Left ventricle myocardium inferior (tissue), 1 donor: ENCODE measurements at places on chromosomes 6 and 20. TPM values are rescaled to one million over a fixed set of nuclear protein-coding genes. Genes with fewer than 3 reads are reported as not detected.
A peak's percentile ranks its signal among the peaks of the same experiment; 100 is the strongest.

MCCD1 gene
- total RNA-seq: not detected

ELOVL2 gene
- 1.4 TPM for total RNA-seq

PSORS1C2 gene
- not detected for total RNA-seq

GPX5 gene
- not detected for total RNA-seq

BPIFA1 gene
- not detected for total RNA-seq

TGM2 gene
- 846 TPM for total RNA-seq

ISM1 gene
- total RNA-seq: 1.3 TPM

TPD52L1 gene
- 64.0 TPM for total RNA-seq

BAK1 gene
- total RNA-seq: 19.7 TPM

PRSS16 gene
- 0.49 TPM for total RNA-seq

AAR2 gene
- total RNA-seq: 13.3 TPM

COL9A1 gene
- total RNA-seq: 0.08 TPM

COL20A1 gene
- not detected for total RNA-seq

LPIN3 gene
- total RNA-seq: 19.9 TPM

AVP gene
- total RNA-seq: 0.38 TPM

MGME1 gene
- total RNA-seq: 13.6 TPM

GRCh38 chr6:29925727-29926412 is 16.5 kb upstream of the HLA-A start:
- H3K27ac ChIP-seq: peak overlapping the region; percentile 95
- no peaks in the 10 kb centered on the region for H3K27me3 ChIP-seq
- DNase-seq: peak; percentile 20

DNA sequence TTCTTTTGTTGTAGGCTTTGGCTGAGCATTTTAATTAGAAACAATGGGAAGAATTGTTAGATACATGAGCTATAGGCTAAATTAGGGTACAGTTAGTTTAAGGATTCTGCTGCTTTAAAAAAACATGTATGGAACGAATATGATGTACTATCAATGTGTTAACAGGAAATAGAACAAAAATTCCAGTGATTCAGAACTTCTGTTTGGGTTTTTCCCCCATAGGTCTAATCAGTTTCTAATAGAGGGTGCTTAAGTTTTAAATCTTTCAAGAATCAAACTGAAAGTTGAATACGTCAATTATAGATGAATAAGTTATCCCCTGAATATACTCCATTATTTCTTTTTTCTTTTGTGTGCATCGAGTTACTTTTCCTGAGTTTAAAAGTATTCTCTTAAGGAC is 1.9 kb downstream of the TAB2 start:
- no peak for DNase-seq
- H3K27ac ChIP-seq: peak overlapping the region; percentile 99
- no peaks in the 10 kb centered on the region for H3K36me3 ChIP-seq
- peak overlapping the region; percentile 98 for H3K4me3 ChIP-seq

GRCh38 chr6:170098428-170099170 is 192.3 kb downstream of the DLL1 start:
- no peaks in the 10 kb centered on the region for H3K36me3 ChIP-seq
- peaks cover 28% of the 10 kb centered on the region for H3K4me1 ChIP-seq
- H3K27me3 ChIP-seq: no peaks in the 10 kb centered on the region
- no peak overlapping the region for H3K4me3 ChIP-seq
- DNase-seq: no peak
- H3K27ac ChIP-seq: no peak overlapping the region

- H3K4me1 ChIP-seq: peaks cover 21% of the 10 kb centered on the region
- peak overlapping the region; percentile 99 for H3K27ac ChIP-seq
- DNase-seq: no peak
- H3K36me3 ChIP-seq: peaks cover 27% of the 10 kb centered on the region
Measured at GRCh38 chr6:31794294-31794865, 1.2 kb downstream of the VARS1 start.

DNA sequence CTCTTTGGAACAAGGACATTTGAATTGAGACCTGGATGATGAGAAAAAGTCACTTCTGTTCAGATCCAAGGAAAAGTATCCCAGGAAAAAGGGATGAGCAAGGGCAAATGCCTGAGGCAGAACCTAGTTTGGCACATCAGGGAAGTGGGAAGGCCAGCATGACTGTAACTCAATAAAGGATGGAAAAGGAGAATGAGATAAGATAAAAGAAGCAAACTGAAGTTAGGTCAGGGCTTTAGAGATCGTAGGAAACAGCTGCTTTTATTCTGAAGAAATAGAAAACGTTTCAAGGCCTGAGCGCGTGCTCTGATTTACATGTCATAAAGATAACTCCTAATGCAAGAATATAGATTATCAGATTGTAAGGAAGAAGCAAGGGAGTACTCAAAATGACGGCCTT is 450.0 kb downstream of the FRK start:
- no peaks in the 10 kb centered on the region for H3K36me3 ChIP-seq
- DNase-seq: no peak
- no peaks in the 10 kb centered on the region for H3K27me3 ChIP-seq
- H3K4me3 ChIP-seq: no peak overlapping the region
- H3K4me1 ChIP-seq: no peaks in the 10 kb centered on the region

DNA sequence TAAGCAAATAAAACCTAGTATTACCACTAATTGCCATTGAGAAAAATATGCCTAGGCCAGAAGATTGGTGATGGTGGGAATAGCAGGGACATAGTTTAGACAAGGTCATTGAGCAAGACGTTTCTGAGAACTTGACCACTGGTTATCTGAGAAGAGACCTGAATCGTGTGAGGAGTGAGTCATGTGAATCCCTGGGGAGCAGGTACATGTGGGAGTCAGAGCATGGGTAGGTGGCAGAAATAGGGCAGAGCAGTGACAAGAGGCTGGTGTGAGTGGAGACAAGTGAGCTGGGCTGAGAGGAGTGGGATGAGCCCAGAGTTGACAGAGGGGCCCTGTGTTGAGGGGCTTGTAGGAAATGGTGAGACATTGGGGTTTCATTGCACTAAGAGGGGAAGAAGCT is 16.4 kb downstream of the MICA start:
- H3K4me1 ChIP-seq: no peaks in the 10 kb centered on the region
- H3K27me3 ChIP-seq: no peaks in the 10 kb centered on the region
- DNase-seq: no peak
- H3K27ac ChIP-seq: no peak overlapping the region
- peaks cover 30% of the 10 kb centered on the region for H3K36me3 ChIP-seq

GRCh38 chr6:129292836-129293235 is 409.9 kb downstream of the LAMA2 start:
- no peak overlapping the region for H3K27ac ChIP-seq
- no peaks in the 10 kb centered on the region for H3K27me3 ChIP-seq
- no peak for DNase-seq
- peaks cover 58% of the 10 kb centered on the region for H3K36me3 ChIP-seq
- peaks cover 5% of the 10 kb centered on the region for H3K4me1 ChIP-seq
- no peak overlapping the region for H3K4me3 ChIP-seq

DNA sequence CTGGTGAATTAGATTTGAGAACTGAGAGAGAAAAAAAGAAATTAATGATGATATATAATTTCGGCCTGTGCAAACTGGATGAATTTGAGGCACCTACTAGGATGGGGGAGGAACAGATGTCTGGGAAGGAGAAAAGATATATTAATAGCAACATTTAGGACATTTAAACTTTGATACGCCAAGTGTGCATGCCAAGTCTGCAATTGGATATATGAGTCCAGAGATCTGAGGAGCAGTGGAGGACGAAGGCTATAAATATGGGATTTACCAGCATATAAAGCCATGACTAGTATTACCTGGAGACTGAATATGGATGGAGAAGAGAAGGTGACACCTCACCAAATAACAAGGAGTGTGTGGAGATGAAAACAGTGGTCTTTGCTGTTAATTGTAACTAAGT is 272.6 kb upstream of the HSF2 start:
- H3K4me3 ChIP-seq: peak overlapping the region; percentile 55
- no peaks in the 10 kb centered on the region for H3K36me3 ChIP-seq
- H3K27me3 ChIP-seq: no peaks in the 10 kb centered on the region
- peaks cover 5% of the 10 kb centered on the region for H3K4me1 ChIP-seq

DNA sequence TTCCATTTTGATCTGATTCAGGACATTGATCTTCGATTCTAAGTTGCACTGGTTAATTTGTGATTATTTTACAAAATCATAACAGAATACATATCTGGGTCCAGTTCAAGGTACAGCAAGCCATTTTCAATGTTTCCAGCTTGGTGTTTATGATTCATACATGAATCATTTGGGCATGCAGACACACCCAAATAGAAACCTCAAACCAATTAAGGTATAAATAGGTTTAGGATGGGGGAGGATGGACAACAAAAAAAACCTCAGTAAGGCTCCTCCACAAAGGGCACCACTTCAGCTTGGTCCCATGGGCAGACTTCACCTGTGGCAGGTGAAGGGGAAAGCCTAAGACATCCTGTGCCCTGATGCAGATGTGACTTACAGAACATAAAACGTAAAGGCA is 192.7 kb downstream of the KHDC1L start:
- H3K36me3 ChIP-seq: no peaks in the 10 kb centered on the region
- no peaks in the 10 kb centered on the region for H3K4me1 ChIP-seq
- DNase-seq: no peak
- H3K27ac ChIP-seq: no peak overlapping the region
- no peak overlapping the region for H3K4me3 ChIP-seq

GRCh38 chr6:79797912-79798311 is 149.4 kb downstream of the ELOVL4 start:
- no peaks in the 10 kb centered on the region for H3K4me1 ChIP-seq
- H3K27ac ChIP-seq: no peak overlapping the region
- no peaks in the 10 kb centered on the region for H3K36me3 ChIP-seq

DNA sequence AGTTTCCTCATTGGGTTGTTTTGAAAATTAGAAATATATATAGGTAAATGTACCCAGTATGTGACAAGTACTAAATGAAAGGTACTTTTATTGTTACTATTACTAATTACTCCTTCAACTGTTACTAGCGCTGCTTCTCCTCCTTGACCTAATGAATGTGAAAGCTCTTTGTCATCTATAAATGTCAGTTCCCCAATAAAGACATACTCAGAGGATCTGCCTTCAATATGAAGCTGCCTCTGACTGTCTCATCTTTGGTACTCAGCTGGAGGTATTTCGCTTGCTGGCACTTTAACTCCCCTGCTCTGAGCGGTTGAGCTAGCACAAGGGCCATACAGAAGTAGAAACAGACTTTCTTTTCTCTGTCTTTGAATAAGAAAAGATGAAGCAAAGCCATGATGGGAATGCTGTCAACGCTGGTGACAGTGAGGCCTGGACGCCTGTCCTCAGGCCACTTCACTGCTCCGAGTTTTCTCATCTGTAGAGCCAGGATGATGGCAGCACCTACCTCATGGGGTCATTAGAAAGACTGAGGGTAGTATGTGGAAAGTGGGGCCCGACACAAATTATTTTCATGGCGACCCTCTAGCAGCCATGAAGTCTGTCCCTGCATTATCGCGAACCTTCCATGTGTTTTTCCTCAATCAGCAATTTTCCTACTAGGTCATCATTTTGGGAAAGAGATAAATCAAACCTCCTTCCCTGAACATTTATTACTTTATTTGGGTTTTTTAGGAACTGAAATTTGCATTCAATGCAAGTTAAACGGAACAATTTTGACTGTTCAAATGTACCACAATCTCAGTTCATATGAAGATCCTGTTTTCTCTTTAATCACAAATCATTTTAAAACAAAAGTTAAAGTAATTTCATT is 55.9 kb upstream of the SNX9 start:
- H3K27ac ChIP-seq: peak overlapping the region; percentile 44
- H3K36me3 ChIP-seq: no peaks in the 10 kb centered on the region
- peaks cover 4% of the 10 kb centered on the region for H3K27me3 ChIP-seq
- H3K4me3 ChIP-seq: no peak overlapping the region
- no peak for DNase-seq

DNA sequence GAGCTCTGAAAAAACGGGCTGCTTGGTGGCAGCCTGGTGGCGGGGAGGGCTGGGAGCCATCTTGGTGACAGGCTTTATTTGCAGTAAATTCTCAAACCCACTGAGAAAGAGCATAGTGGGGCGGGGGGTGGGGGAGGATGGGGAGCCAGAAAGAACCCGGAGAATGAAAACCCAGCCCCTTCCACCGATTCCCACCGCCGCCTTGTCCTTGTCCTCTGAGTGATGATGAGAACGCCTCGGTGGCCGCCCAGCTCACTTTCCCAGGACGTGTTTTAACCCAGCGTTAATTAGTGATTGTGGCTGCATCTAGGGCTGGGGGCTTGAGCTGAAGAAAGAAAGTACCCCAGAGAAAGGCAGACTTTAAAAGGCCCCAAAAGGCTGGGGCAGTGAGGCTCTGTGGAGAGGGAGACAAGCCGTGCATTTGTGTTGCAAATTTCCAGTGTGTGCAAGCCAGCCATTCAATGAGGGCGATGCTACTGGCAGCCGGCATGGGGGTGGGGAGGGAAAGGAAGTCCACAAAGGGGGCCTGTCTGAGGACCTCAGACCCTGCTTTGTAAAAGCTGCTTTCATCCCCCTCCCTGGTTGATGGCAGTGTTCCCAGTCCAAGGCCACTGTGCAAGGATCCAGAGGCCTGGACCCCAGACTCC is 6.2 kb upstream of the GHRH start:
- H3K4me3 ChIP-seq: no peak overlapping the region

- DNase-seq: no peak
- no peaks in the 10 kb centered on the region for H3K36me3 ChIP-seq
- H3K27ac ChIP-seq: no peak overlapping the region
- H3K4me1 ChIP-seq: peaks cover 10% of the 10 kb centered on the region
Measured at GRCh38 chr6:2507521-2508037, 243.1 kb downstream of the MYLK4 start.

GRCh38 chr6:133187114-133187513 is 54.0 kb upstream of the EYA4 start:
- no peaks in the 10 kb centered on the region for H3K27me3 ChIP-seq
- no peak overlapping the region for H3K4me3 ChIP-seq
- no peak for DNase-seq
- H3K4me1 ChIP-seq: peaks cover 4% of the 10 kb centered on the region

DNA sequence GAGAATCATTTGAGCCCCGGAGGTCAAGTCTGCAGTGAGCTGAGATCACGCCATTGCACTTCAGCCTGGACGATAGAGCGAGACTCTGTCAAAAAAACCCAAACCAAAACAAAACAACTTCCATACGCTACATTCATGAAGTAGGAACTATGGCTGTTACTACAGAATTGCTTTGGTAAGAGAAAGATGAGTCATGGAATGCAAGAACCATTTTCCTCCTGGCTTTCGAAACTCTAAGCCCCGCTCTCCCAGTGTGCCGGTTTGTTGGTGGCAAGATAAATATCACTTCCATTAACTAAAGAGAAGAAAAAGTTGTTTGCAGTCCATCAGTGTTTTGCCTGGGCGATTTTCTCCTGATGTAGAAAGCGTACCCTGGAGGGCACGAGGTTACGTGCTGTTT is 61.3 kb downstream of the ZDHHC14 start:
- H3K4me1 ChIP-seq: peaks cover 34% of the 10 kb centered on the region
- H3K27ac ChIP-seq: no peak overlapping the region
- no peak for DNase-seq
- no peaks in the 10 kb centered on the region for H3K27me3 ChIP-seq
- H3K4me3 ChIP-seq: no peak overlapping the region

- no peak for DNase-seq
- no peaks in the 10 kb centered on the region for H3K27me3 ChIP-seq
- peaks cover 39% of the 10 kb centered on the region for H3K4me1 ChIP-seq
- H3K27ac ChIP-seq: peak overlapping the region; percentile 51
Measured at GRCh38 chr6:42021847-42022754, 28.2 kb upstream of the TAF8 start.

- H3K4me3 ChIP-seq: no peak overlapping the region
- H3K27me3 ChIP-seq: no peaks in the 10 kb centered on the region
- H3K27ac ChIP-seq: no peak overlapping the region
- no peaks in the 10 kb centered on the region for H3K36me3 ChIP-seq
- DNase-seq: no peak
Measured at GRCh38 chr6:113493991-113494390, 363.2 kb upstream of the MARCKS start.

- no peaks in the 10 kb centered on the region for H3K27me3 ChIP-seq
- H3K4me3 ChIP-seq: no peak overlapping the region
- no peaks in the 10 kb centered on the region for H3K4me1 ChIP-seq
- no peak for DNase-seq
- H3K36me3 ChIP-seq: no peaks in the 10 kb centered on the region
- no peak overlapping the region for H3K27ac ChIP-seq
Measured at GRCh38 chr20:10260316-10260715, 41.7 kb downstream of the SNAP25 start.
